ENCODE measurements at places on chromosomes 12 and 14.

DNA sequence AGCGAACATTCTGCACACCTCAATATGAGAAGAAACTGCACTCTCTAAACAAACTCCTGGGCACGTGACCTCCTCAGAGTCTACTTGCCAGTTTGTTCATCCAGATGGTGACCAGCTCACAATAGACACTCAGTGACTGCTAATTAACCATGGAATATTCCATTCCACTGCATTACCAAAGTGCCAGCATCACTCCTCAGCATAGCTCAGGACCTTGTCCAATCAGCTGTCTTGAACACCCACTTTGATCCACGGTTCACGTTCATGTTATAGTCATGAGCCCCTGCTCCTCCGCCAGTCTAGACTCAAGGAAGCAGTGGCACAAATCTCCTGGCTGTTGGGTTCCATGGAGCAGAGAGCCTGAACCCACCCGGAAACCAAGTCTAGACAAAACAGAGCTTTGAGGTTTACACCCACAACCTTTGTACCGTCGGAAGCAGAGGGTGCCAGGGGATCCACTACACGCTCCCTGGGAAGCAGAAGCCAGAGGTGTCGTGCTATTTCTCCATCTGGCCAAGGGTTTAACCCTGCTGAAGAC, 285.3 kb downstream of the ZFP36L1 start:
- DNase-seq: no peak

DNA sequence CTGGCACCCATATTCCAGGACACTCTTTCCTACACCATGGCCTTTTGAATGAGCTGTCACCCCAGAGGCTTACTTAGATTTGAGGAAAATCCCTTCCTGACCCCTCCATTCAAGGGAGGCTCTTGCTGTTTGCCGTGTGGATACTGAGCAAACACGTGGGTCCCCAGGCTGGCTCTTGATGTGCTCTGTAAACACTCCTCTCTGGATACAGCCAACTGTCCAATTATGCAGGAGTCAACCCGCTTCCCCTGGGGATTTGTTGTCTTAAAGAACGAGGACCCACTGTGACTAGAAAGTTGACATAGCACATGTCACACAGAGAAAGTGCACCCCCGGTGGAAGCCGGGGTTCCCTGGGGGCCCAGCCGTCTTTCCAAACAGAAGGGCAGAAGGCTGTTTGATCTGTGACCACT, 75.8 kb upstream of the CEP83 start:
- no peak for DNase-seq

DNA sequence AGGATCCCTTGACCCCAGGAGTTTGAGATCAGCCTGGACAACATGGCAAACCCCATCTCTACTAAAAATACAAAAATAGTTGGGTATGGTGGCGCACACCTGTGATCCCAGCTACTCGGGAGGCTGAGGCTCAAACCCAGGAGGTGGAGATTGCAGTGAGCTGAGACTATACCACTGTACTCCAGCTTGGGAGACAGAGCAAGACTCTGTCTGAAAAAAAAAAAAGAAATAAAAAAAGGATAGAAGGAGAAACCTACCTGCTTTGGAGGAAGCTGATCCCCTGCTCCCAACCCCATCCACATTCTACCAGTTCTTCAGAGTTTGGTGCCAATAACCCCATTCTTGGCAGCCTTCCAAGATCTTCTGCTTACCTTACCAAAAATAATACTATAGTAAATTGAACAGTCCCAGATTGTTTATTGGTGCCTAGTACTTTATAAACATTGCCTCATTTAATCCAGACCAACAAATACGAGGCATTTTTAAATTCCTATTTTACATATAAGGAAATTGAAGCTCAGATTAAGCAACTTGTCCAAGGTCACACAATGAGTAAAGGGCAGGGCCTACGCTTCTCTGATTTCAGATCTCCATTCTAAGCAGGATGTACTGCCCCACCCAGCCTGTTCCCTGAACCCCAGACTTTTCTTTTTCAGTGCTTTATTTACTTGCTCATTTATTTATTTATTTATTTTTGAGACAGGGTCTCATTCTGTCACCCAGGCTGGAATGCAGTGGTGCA, 33.2 kb upstream of the FAM222A start:
- DNase-seq: no peak

DNA sequence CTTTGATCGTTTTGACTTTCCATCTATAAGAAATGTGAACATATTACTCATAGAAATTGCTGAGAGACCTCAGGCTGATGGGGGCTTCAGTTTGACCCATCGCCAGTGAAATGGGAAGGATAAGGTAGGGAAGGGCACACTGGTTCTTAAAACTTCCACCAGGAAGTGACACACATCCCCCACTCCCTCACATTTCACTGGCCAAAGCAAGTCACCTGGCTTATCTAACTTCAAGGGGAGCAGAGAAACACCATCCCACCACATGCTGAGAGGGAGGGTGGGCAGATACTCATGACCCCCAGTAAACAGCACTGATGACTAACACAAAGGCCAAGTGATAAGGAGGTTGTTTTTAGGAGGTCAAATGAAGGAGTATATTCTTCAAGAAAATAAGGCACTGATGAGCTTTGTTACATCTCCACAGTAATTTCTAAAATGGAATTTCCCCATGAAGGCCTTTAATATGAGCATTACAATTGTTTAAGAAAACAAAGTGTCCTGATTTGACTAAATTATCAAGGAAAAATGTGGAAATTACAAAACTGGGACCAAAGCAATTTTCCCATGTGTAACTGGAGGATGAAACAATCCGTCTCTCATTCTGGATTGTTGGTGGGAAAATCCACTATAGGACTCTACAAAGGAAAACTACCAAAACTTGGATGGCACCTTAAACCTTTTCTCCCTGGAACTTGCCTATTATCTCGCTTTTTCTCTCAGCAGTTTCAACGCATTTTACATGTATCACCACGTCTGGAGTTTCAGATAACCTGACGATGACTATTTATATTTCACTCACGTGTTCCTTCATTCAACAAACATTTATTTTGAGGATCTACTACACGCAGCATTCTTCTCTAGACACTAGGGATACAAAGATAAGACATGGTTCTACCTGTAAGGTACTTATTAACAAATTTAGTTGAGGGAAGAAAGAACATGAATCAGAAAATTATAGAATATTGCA, 91.8 kb upstream of the EEA1 start:
- DNase-seq: no peak

DNA sequence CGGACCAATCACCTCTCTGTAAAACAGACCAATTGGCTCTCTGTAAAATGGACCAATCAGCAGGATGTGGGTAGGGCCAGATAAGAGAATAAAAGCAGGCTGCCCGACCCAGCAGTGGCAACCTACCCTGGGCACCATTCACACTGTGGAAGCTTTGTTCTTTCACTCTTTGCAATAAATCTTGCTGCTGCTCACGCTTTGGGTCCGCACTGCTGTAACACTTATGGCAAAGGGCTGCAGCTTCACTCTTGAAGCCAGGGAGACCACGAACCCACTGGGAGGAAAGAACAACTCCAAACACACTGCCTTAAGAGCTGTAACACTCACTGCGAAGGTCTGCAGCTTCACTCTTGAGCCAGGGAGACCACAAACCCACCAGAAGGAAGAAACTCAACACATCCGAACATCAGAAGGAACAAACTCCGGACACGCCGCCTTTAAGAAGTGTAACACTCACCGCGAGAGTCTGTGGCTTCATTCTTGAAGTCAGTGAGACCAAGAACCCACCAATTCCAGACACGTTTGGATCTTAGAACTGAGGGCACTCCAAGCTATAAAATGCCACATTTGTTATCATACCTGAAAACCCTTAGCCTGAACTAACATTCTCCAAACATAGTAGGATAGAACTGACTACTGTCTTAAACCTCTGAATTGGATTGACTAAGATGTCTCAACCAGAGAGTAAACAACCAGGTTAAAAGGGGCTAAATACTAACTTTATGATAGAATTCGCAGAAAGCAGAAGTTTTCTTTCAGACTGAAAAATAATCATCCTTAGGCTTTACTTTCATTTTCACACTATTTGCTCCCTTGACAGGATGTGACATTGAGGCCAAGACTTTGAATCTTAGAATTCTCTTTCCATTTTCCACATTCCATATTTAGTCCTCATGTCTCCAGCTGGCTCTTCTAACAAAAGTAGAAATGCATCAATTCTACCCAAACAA, 33.6 kb downstream of the CDKL1 start:
- no peak for DNase-seq

GRCh38 chr14:92252323-92252722, 70.6 kb upstream of the SLC24A4 start:
- DNase-seq: no peak

DNA sequence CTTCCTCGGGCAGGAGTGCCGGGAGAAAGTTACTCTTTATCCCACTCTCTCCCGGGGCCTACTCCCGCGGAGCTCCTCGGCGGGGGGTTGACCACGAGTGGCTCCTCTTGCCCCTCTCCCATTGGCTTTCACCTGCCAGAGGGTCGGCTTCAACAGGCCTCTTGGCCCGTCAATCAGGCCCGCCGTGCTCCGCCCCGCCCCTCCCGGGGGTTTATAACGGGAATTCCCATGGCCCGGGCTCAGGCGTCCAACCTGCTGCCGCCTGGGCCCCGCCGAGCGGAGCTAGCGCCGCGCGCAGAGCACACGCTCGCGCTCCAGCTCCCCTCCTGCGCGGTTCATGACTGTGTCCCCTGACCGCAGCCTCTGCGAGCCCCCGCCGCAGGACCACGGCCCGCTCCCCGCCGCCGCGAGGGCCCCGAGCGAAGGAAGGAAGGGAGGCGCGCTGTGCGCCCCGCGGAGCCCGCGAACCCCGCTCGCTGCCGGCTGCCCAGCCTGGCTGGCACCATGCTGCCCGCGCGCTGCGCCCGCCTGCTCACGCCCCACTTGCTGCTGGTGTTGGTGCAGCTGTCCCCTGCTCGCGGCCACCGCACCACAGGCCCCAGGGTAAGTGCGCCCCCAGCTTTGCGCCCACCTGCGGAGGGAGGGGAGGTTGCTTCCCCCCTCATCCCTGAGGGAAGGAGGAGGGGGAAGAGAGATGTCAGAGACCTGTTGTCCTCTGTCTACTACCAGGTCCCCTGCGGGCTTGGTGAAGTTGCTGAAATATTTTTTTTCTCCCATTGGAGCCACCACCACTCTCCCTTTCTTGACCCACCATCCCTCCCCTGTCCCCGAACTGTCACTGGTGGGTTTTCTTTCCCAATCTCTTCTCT, at the start of gene SMOC1:
Gene SMOC1 (plus strand): TSS at position 242 of the 869 bp plus-strand sequence. CDS start 263 bp downstream, at position 505.
- DNase-seq: peak; percentile 79

DNA sequence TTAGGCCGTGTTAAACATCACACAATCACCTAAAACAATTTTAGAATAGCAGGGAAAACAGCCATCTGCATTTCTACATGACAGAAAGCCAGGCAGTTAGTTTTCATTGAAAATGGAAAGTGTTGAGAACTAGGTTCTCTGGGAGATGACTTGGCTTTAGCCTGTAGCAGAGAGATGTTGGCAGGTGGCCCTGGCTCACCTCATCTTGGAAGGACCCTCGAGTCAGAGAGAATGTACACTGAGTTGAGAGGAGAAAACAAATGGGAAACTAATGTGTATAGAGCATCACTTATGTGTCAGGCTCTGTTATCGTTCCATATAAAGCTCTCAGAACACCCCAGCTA, 51.9 kb downstream of the SUSD6 start:
- DNase-seq: no peak

GRCh38 chr12:65532162-65532561, 253.7 kb downstream of the MSRB3 start:
- no peak for DNase-seq

GRCh38 chr12:109963743-109964429, 32.3 kb downstream of the GIT2 start:
- DNase-seq: no peak

DNA sequence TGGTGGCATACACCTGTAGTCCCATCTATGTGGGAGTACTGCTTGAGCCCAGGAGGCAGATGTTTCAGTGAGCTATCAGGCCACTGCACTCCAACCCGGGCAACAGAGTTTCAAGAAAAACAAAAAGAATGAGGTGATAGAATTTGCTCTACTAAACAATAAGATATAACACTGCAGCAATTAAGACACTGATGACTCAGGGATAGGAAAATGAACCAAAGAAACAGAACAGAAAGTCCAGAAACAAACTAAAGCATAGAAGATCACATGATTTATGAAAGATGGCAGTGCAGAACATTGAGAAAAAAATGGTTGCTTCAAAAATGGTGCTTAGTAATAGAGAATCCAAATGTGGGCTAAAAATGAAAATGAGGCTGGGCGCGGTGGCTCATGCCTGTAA, 65.2 kb upstream of the AP4S1 start:
- DNase-seq: no peak

DNA sequence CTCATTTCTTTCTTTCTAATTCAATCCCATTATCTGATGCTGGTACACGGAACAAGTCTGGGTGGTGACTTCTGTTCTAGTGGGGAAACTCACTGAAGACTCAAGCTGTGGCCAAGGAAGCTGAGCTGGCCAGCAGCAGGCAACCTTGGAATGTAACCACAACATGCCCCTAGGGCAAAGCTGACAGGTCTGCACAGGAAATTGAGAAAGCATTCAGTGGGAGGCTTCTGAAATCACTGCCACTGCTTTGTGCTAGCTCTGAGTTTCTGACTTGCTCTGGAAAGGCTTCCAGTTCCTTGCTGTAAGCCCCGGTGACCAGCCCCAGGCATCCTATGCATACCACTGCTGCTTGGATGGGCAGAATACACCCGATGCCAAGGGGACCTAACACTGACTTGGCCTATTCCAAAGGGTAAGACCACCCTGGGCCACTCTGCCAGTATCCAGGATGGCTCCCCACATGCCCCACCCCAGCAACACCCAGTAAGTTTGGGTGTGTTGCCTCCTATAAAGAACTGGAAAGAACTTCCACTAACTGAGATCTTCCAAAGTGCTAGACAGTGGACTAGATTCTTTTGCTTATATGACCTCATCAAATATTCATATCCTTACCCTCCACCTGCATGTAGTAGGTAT, 84.5 kb upstream of the CDKN3 start:
- no peak for DNase-seq

DNA sequence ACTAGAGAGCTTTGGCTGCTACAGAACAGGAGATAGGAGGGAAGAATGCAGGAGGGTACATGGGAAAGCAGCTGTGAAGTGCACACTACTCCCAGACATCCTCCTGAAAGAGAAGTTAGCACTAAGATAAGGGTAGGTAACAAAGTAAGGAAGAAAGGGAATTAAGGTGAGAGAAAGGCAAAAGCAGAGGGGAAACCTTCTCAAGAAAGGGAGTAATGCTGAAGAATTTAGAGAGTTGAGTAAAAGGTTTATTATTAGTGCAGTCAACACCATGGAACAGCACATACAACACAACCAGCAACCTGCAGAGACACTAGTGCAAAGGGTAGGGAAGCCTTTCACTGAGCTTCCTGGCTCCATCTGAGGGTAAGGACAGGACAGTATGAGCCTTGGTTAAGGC, 15.0 kb upstream of the SMARCC2 start:
- no peak for DNase-seq

GRCh38 chr12:106855221-106855758, 80.8 kb downstream of the RIC8B start:
- no peak for DNase-seq

DNA sequence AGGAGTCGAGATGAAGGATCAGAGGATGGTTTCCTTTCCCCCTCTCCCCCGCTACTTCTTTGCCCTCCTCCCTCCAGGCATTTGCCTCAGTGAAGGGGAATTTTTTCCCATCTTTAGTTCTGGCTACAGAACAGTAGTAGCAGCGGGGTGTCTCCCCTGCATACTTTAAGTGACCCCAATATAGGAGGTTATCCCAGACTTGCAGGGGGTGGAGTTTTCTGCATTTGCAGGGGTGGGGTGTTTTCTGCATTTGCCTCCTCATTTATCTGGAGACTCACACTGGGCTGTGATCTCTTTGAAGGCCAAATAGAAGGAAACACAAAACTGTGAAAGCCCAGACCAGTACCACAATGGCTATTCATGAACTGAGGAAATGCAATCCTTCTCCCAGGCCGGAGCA, 19.8 kb downstream of the PTPRB start:
- DNase-seq: no peak

GRCh38 chr14:28673056-28673455, 93.5 kb upstream of the FOXG1 start:
- no peak for DNase-seq

Data from type B pancreatic cell (in vitro differentiated cells).